ENCODE measurements at places on chromosomes 3 and 15.

DNA sequence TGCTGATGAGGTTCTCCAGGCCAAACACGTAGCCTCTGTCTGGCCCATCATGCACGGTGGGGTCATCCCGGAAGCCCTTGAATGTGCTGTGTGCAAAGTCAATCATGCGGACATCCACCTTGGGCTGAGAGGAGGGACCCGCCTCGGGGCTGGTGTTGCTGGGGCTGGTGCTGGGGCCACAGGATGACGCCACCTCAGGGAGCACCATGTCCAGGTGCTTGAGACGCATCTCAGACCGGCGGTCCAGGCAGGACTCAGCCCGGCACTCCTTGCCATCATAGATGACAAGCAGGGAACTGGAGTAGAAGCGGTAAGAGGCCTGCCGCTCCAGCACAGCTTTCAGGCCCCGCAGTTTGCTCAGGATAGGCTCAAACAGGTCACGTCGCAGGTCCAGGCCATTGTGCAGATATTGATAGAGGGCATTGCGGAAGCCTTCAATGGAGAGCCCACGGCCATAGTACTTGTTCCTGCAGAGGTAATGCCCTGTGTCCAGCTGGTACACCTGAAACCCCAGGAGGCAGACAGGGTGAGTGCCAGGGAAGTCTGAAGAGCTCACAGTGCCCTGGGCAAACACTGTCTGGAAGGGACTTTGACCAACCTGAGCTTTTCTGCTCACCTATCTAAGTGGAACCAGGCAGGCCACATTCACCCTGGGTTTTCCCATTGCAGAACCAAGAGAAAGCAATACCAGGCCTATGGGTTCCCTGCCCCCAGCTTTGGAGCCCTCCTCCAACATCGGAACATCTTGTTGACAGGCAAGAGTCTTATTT lies 3.6 kb upstream of the GMPPB start:
- DNase-seq = no peak

DNA sequence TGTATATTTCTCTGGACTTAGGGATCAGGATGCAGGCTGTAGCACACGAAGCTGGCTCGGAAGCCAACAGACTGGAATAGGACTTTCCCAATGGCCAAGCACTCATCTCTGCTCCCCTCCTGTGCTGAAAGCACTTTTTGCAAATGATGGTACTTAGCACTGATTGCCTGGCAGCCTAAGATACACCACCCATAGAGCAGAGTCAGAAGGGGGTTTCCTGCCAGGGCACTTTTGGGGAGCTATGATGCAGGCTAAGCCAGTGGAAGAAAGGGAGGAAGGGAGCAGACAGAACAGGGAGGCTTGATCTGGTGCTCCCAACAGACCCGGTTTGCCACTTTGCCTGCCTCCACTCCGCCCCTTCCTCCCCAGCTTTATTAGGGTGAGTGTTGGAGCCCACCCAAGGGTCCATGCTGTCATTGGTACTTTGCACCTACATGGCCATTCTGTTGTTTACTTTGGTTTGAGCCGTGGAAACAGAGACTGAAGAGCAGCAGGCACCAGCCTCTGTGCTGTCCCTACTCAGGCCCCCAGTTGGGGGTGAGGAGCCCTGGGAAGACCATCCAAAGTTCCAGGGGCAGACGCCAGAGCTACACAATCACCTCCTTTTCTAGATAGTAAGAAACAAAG lies 15.9 kb downstream of the BSN start:
- no peak for DNase-seq

DNA sequence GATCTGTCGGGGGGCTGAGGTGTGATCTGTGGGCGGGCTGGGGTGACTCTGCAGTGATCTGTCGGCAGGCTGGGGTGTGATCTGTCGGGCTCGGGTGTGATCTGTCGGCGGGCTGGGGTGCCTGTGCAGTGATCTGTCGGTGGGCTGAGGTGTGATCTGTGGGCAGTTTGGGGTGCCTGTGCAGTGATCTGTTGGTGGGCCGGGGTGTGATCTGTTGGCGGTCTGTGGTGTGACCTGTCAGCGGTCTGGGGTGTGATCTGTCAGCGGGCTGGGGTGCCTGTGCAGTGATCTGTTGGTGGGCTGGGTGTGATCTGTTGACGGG lies 205.1 kb downstream of the XXYLT1 start:
- DNase-seq = no peak

- DNase-seq = no peak
Measured at GRCh38 chr3:151599103-151599672, 134.5 kb upstream of the AADACL2 start.

DNA sequence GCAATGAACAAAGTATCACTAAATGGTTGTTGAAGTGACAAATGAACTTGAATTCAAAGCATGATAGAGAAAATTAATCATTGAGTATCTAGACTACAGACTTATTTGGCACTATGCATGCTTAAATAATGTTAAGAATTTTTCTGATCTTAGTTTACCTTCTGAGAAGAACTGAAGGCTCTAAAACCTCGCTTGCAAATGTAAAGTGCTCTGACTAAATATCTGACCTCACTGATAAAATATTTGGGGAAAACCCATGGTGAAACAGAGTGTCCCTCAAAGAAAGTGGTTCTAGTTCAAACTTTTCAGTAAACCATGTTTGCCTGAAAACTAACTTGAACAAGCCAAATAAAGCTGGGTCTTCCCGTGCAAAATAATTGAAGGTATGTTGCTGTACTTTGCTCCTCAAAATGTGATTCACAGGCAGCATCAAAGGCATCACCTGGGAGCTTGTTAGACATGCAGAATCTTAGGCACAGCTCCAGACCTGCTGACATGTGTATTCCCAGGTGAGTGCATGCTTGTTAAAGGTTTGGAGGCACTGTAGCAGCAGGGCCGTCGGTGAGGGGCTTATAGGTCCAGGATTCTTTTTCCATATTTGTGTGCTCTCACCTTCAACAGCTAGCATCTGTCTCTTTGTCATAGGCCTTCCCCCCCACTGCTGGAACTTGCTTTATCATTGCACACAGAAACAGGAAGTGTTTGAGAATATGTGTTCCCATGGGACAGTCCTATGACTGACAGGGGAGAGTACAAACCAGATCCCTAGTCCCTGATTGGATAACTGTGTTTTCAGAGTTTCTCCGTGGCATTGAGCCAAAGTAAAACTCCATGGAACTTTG lies 524.2 kb upstream of the LMCD1 start:
- DNase-seq = no peak

DNA sequence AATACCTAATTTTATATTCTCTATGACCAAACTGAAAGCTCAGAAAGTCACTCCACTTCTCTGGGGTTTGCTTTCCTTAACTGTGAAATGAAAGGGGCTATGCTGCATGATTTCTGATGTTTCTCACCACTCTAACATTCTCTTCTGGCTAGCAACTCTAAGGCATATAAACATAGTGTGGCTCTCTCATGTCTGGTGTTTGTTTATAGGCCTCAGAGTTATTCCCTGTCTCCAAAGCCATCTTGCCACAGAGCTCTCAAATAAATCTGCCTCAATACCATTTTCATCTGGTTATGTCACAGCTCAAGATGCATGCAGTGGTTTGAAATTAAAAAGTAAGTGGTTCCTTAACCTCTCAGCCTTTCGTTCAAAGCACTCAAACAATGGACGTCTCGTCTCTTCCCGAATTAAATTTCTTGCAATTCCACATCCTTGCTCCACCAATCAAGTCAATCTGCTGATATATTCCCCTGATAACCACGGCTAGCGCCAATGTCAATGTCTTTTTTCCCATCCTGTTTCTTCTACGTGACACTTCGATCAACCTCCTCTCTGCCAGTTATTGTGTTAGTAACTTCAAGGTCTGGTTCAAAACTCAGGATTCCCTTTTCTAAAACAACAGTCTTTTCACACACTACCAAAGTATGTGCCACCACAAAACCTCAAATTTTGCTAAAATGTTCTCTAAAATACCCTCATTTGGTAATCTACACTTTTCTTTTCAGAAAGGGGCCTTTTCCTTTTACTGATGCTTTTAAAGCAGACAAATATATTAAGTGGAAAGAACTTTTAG lies 16.0 kb downstream of the TOMM70 start:
- DNase-seq = no peak

- DNase-seq = no peak
Measured at GRCh38 chr3:70981231-70981880, 602.2 kb downstream of the FOXP1 start.

All from T-helper 17 cell (primary cell).